Activated naive CD8-positive, alpha-beta T cell treated with anti-CD3 and anti-CD28 coated beads, Interleukin-2, amount 50 U/mL, for 24 hours (primary cell): ENCODE measurements at places on chromosomes 1 and 21.
A peak's percentile ranks its signal among the peaks of the same experiment; 100 is the strongest.

DNA sequence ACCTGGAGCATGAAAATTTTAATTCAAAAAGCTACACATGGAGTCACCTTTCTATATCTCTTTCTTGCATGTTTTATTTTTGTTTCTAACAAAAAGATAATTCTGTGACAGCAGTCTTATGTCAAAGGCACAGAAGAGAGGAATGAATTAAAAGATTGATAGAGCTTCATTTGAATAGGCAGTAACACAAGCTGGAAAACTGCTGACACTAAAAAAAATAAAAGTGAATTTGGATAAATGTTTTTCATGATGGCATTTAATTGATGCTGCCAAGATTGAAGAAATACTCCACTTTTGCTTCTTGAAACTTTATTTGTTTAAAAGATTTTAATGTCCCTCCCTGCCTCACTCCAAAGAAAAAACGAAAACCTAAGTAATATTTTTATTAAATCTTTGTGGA, 887.4 kb downstream of the PLA2G4A start:
- H3K27ac ChIP-seq, result no peak overlapping the region
- no peaks in the 10 kb centered on the region for H3K36me3 ChIP-seq
- DNase-seq, result no peak

DNA sequence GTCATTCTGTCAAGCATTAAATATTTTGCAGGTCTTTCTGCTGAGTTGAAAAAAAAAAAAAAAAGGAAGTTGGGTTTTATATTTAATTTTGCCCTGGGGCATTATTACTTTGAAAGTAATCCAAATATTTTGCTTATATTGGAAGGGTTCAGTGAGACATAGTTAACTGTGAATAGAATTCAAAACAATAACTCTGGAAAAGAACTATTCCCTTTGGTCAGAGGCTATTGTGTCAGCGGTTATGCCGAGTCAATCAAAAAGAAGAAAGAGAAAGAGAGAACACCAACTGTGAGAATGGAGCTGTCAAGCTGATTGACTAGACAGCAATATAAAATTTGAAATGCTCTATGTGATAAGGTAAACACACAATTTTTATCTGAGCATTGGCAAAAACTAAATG, 761.7 kb downstream of the ADGRL2 start:
- H3K4me3 ChIP-seq, result no peak overlapping the region
- H3K27ac ChIP-seq, result no peak overlapping the region
- H3K4me1 ChIP-seq, result no peaks in the 10 kb centered on the region

- H3K4me1 ChIP-seq, result peaks cover 24% of the 10 kb centered on the region
- H3K27ac ChIP-seq, result peak overlapping the region; percentile 56
- no peaks in the 10 kb centered on the region for H3K36me3 ChIP-seq
These were observed 12.5 kb upstream of the SPOCD1 start for GRCh38 chr1:31828341-31828740.

DNA sequence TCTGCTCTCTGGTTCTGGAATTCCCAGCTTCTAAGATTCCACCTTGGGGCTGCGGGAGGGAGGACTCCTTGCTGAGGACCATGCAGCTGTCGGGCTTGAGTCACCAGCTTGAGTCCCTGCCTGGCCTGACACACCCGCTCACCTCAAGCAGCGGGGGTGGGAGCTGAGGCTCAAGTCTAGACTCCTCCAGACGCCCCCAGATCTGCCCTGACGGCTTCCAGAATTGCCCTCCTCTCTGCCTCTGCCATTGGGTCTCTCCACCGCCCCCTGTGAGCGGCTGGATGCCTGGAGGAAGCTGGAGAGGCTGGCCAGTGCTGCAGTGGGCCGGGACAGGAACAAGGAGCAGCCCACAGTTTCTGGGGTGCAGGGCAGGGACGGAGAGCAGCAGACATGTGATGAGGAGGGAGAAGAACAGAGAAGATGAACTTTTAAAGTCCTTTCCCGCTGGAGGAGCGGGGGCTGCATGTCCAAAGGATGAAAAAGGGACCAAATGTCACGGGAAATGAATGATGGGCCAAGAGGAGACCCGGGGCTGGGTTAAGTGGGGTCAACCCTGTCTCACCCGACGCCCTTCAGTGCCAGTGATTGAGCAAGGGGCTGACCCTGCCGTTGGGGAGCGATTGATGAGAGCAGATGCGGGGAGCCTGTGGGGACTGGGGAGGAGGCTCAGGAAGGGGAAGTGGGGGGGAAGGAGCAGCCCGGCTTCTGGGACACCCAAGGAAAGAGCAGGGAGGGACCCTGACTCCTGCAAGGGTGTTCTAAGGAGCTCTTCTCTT, 13.5 kb downstream of the CRABP2 start:
- no peak for DNase-seq
- H3K27ac ChIP-seq, result no peak overlapping the region
- H3K27me3 ChIP-seq, result peaks cover 65% of the 10 kb centered on the region
- H3K4me3 ChIP-seq, result no peak overlapping the region

- no peak for DNase-seq
- H3K27me3 ChIP-seq, result peaks cover 25% of the 10 kb centered on the region
- H3K4me3 ChIP-seq, result no peak overlapping the region
- H3K4me1 ChIP-seq, result peaks cover 20% of the 10 kb centered on the region
- H3K36me3 ChIP-seq, result peaks cover 5% of the 10 kb centered on the region
These were observed 2.4 kb upstream of the POGZ start for GRCh38 chr1:151461694-151462093.

DNA sequence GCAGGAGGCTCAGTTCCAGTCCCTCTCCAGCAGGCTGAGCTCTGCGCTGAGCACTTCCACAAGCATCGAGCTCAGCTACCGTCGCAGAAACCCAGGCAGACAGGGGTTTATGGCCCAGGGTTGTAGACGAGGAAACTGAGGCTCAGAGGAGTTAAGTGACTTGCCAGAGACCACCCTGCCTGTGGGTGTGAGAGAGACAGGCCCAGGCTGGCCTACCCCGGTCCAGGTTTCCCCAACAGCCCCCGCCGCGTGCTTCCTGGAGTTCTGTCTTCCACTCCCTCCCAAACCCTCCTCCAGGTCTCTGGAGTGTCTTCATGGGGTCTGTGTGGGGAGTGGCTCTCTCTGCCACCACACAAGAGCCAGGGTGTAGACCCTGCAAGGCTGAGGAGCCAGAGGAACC, 615.9 kb downstream of the PTPRU start:
- no peak overlapping the region for H3K27ac ChIP-seq
- H3K4me3 ChIP-seq, result no peak overlapping the region
- no peak for DNase-seq
- no peaks in the 10 kb centered on the region for H3K36me3 ChIP-seq
- no peaks in the 10 kb centered on the region for H3K4me1 ChIP-seq
- peaks cover 8% of the 10 kb centered on the region for H3K27me3 ChIP-seq

DNA sequence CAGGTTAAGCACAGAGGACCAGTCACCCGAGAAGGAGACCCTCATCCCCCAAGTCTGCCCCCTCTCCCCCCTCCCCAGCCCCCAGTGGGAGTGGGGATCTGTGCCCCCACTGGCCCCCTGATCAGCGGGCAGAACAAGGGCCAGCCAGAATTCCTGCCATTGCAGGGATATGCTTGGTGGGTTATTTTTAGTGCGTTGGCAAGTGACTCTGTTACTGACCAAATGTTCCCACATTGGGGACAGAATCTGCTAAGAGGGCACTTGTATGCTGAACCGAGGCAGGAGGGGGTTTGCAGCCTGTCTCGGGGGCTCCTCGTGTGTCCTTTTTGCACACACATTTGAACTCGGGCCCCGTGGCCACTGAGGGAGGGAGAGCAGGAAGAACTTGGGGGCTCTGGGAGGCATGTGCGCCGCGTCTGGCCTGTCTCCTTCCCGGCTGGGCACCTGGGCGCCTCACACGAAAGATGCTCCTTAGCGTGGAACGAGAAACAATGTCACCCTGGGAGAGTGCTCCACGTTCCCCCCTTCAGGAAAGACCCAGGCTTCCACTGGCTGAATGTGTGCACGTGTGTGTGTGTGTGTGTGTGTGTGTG, 66.4 kb upstream of the CASZ1 start:
- H3K36me3 ChIP-seq, result no peaks in the 10 kb centered on the region
- H3K27me3 ChIP-seq, result peaks cover 37% of the 10 kb centered on the region
- H3K4me3 ChIP-seq, result no peak overlapping the region
- H3K4me1 ChIP-seq, result peaks cover 11% of the 10 kb centered on the region
- H3K27ac ChIP-seq, result no peak overlapping the region
- DNase-seq, result no peak

DNA sequence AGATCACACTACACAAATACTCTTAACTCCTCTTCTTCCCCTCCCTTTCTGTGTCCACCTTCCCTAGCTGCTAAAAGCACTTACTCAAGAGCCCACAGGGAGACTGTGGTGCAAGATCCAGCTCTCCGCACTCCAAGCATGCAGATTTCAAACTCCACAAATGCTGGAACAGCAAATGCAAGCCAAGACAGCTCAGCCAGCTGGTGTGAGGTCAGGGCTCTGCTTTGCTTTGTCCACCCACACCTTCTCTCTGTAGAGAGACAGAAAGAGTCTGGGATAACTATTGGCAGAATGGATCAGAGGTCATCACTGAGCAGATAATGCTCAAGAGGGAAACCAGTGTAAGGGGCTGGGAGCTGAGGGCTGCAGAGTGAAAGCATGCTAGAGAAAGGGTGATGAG, 45.2 kb upstream of the DPT start:
- no peak overlapping the region for H3K27ac ChIP-seq
- no peak for DNase-seq
- H3K36me3 ChIP-seq, result no peaks in the 10 kb centered on the region
- H3K4me3 ChIP-seq, result no peak overlapping the region
- H3K27me3 ChIP-seq, result no peaks in the 10 kb centered on the region

- H3K4me3 ChIP-seq, result no peak overlapping the region
- H3K27ac ChIP-seq, result no peak overlapping the region
- H3K4me1 ChIP-seq, result peaks cover 15% of the 10 kb centered on the region
- H3K27me3 ChIP-seq, result peaks cover 1% of the 10 kb centered on the region
- H3K36me3 ChIP-seq, result no peaks in the 10 kb centered on the region
These were observed 12.6 kb upstream of the MNDA start for GRCh38 chr1:158818560-158818959.

DNA sequence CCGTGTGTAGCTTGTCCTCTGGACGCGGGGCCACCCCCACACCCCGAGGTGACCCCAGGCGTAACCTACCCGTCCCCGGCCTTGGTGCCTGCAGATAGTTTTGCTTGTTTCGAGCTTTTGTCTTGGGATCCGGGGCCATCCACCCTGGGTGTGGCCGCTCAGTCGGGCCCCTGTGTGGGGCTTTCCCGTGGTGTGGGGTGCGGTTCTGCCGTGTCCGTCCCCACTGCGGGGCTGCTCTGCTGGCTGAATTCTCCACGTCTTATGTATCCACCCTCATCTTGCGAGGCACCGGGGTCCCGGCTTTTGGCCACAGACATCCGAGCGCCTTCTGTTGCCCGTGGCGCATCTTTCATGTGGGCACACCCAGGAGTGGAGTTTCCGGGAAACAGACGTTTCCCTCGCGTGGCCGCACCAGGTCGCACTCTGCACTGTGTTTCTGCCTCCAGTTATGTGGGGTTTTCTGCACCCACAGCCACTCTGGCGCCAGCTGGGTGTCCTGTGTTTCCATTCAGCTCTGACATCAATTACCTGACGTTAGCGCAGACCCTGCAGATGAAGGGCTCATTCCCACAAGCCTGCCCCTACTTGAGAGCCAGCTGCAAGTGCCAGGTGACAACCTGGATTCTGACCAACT, 64.9 kb downstream of the PRKCZ start:
- H3K4me1 ChIP-seq, result peaks cover 8% of the 10 kb centered on the region
- H3K27ac ChIP-seq, result no peak overlapping the region
- H3K27me3 ChIP-seq, result no peaks in the 10 kb centered on the region
- DNase-seq, result no peak
- peaks cover 2% of the 10 kb centered on the region for H3K36me3 ChIP-seq

GRCh38 chr1:27348861-27349783, 7.3 kb downstream of the SYTL1 start:
- H3K4me1 ChIP-seq, result peaks cover 8% of the 10 kb centered on the region
- no peak for DNase-seq
- H3K4me3 ChIP-seq, result no peak overlapping the region
- no peak overlapping the region for H3K27ac ChIP-seq
- H3K36me3 ChIP-seq, result peaks cover 5% of the 10 kb centered on the region
- no peaks in the 10 kb centered on the region for H3K27me3 ChIP-seq

DNA sequence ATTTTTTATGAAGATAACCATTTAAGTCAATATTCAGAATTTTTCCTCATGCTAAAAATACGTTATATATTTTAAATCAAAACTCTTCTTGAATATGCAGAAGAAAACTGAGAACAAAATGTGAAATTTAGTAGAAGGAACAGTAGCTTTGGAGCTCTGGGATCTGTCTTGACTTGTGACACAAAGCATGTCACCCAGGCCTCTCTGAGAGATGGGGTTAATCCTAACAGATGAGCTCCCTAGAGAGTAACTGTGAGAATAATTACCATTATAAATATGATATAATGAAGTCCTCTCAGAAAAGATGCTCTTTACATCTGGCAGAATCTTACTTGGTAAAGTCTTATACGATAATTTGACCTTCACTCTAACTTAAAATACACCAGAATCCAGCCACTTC, 272.0 kb downstream of the PTPRC start:
- H3K4me3 ChIP-seq, result no peak overlapping the region
- DNase-seq, result no peak
- H3K36me3 ChIP-seq, result peaks cover 12% of the 10 kb centered on the region
- H3K4me1 ChIP-seq, result peaks cover 40% of the 10 kb centered on the region
- H3K27me3 ChIP-seq, result no peaks in the 10 kb centered on the region

DNA sequence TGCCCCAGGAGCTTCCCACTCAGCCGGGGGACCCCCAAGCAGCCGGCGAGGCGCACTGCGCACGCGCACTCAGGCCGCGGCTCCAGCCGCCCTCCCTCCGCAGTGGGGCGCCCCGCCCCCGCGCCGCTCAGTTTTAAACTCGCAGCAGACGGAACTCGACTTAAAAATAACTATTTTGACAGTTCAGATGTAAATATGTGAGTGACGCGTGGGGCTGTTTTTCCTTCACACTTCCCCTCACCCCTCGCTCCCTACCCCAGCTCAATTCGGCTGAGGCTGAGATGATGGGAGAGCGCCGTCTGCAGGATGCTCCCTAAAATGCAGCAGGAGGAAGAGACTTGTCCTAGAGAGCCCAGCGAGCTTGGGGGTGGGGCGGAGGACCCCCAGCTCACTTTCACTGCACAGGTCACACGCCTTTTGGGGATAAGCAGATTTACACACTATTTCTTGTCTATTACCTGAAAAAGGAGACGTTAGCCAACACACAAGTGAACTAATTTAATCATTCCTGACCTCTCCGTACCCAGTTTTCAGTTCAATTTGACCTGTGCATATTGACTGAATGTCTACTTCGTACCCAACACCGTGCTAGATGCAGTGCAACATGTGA, 8.9 kb upstream of the LEMD1 start:
- H3K36me3 ChIP-seq, result no peaks in the 10 kb centered on the region
- peaks cover 15% of the 10 kb centered on the region for H3K4me1 ChIP-seq
- peak; percentile 71 for DNase-seq
- peak overlapping the region; percentile 78 for H3K4me3 ChIP-seq
- peaks cover 5% of the 10 kb centered on the region for H3K27me3 ChIP-seq

DNA sequence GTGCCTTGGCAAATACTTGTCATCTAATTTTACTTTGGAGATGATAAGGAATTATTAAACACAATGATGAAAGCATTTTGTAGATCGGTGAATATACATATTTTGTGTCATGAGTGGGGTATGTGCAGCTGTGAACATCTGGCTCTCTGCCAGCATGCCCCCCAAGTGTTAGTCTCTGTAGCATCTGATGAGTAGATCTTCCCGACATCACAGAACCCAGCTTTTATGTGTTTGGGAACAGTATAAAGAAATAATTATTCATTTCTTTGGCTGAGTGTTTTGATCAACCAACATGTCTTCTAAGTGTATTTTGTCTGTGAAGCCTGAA, 4.5 kb upstream of the CTNNBIP1 start:
- H3K36me3 ChIP-seq, result no peaks in the 10 kb centered on the region
- H3K4me1 ChIP-seq, result peaks cover 14% of the 10 kb centered on the region
- H3K4me3 ChIP-seq, result no peak overlapping the region
- H3K27ac ChIP-seq, result no peak overlapping the region
- no peaks in the 10 kb centered on the region for H3K27me3 ChIP-seq

GRCh38 chr1:183304440-183305107, 113.6 kb downstream of the NMNAT2 start:
- H3K4me3 ChIP-seq, result no peak overlapping the region
- DNase-seq, result no peak
- H3K36me3 ChIP-seq, result no peaks in the 10 kb centered on the region
- H3K4me1 ChIP-seq, result no peaks in the 10 kb centered on the region
